ENCODE measurements at places on chromosomes 12 and 14. TPM values are rescaled to one million over a fixed set of nuclear protein-coding genes. Genes with fewer than 3 reads are reported as not detected.

RNASE2 gene
- not detected for total RNA-seq

L3HYPDH gene
- total RNA-seq: 44.4 TPM

TMEM119 gene
- 904 TPM for total RNA-seq

SLC35F4 gene
- total RNA-seq: not detected

ABHD12B gene
- not detected for total RNA-seq

MIP gene
- 0.32 TPM for total RNA-seq

TAS2R20 gene
- 7.5 TPM for total RNA-seq

FOXM1 gene
- 9.8 TPM for total RNA-seq

C12orf50 gene
- not detected for total RNA-seq

INSM2 gene
- total RNA-seq: not detected

LBHD2 gene
- not detected for total RNA-seq

OLR1 gene
- 0.24 TPM for total RNA-seq

TAS2R43 gene
- 3.4 TPM for total RNA-seq

TAS2R31 gene
- total RNA-seq: 10.9 TPM

ADAMTS20 gene
- total RNA-seq: 0.12 TPM

VRK1 gene
- 17.1 TPM for total RNA-seq

ATF7IP gene
- total RNA-seq: 45.8 TPM

OSBPL8 gene
- total RNA-seq: 89.4 TPM

AEBP2 gene
- total RNA-seq: 15.6 TPM

WNT1 gene
- total RNA-seq: not detected

TRPV4 gene
- 1.8 TPM for total RNA-seq

RERGL gene
- not detected for total RNA-seq

VDR gene
- total RNA-seq: 66.0 TPM

TTC6 gene
- total RNA-seq: not detected

TPPP2 gene
- total RNA-seq: not detected

ANKS1B gene
- total RNA-seq: 3.5 TPM

RAB15 gene
- total RNA-seq: 7.8 TPM

RNASE11 gene
- not detected for total RNA-seq

LRRK2 gene
- total RNA-seq: 8.9 TPM

ADSS1 gene
- total RNA-seq: 7.3 TPM

EIF5 gene
- total RNA-seq: 233 TPM

CBLN3 gene
- 4.4 TPM for total RNA-seq

PPP1R3E gene
- 6.3 TPM for total RNA-seq

LRTM2 gene
- total RNA-seq: not detected
